Hypothalamus (tissue), 51 donors: ENCODE measurements at places on chromosomes 12 and 14.
A peak's percentile ranks its signal among the peaks of the same experiment; 100 is the strongest.

GRCh38 chr14:99579120-99579836, 24.7 kb downstream of the CCDC85C start:
- DNase-seq: no peak

DNA sequence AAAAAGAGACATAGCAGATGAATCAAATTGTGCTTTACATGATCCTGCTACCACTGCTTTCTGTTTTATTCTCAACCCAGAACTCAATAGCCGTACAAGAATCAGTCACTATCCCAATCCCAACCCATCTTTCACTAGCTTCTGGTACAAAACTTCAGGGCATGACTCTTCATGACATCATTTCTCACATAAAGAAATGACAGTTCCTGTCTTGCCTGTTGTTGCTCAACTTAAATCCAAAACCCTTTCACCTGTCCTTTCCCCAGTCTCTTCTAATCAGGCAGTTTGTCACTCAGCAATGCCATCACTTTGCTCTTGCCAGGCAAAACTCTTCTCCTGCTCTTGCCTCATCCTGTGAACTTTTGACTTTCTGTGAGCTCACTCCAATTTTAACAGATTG, 962.8 kb downstream of the GALC start:
- DNase-seq: no peak

DNA sequence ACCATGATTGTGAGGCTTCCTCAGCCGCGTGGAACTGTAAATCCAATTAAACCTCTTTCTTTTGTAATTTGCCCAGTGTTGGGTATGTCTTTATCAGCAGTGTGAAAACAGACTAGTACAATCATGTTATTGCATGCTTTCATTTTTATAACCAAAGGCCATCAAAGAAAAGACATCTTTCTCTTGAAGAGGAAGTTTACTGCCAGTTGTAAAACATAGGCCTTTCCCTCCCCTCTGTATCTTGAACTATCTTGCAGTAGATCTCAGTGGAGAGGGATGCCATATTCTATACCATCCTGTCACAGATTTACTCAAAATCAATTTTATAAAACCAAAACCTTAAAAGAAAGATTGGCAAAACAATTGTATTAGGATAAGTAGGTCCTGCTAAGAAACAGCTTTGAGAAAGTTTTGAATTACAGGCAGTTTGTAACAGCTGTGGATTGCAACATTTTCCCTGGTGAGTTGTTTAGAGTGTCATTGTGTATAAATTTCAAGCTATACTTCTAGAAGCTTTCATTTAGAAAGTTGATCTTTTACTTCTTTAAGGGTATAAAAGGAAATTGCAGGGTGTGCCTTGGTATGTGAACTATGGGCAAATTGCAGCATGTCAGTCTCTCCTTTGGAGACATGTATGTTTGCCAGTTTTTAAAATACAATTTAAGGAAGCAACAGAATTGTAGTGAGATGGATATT, 128.0 kb downstream of the ATP23 start:
- no peak for DNase-seq

DNA sequence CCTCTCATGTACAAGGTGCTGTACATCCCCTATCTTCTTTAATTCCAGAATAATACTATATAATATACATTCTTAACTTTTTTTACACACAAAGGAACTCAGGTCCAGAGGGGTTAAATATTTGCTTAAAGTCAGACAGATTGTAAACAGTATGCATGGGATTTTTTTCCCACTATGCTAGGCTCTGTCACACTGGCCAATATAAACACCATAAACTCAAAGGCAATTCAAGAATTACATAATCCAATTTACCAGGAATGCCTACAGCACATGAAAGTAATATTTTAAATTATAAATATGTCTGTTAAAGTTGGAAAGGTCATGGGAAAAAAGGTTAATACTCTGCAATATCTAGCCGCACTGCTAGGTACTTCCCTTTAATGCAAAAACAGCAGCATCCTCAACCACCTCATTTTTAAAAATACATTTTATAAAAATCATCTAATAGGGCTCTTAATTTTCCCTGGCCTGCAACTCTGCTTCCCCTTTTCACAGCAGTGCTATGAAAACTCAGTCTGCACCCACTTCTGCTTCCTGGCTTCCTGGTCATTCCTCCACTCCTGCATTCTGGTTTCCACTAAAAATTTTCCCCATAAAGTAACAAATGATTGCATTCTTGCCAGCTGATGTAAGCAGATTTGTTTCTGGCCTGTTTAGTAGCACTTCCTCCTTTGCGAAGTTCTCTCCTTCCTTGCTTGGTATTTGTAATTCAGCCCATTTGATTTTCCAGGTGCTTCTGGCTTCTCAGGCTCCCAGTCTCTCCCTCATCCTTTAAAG, 128.1 kb downstream of the ITPR2 start:
- DNase-seq: no peak

- DNase-seq: no peak
Observed at GRCh38 chr14:99821519-99822508, 28.6 kb downstream of the EML1 start.

DNA sequence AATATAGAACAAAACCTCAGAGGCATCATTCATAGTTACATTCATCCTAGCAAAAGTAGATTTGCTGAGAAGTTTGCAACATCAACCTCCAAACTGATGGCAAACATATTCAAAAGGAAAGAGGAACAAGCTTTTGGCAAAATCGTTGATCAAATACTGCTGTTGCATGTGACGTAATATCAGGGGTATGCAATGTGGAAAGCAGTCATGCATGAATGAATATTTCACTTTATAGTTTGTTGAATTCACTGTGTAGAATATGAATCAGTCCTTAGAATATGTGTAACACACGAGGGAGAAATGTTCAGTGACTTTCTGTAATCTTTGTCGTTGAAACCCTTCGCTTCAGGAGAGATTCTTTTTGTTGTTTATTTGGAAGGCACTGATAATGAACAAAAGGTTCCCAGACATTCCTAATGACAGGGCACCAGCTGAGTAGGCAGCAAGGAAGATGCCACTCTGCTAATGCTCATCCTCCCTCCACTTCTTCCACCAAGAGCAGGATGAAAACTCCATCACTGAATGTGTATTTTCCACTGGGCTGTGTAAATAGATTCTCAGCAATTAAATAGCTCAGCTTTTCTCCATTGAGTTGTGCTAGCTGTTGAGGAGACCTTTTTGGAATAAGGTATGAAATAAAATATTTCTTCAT, 126.1 kb downstream of the PELI2 start:
- DNase-seq: no peak

GRCh38 chr14:97233319-97233985, 436.3 kb downstream of the VRK1 start:
- DNase-seq: no peak

- no peak for DNase-seq
Observed at GRCh38 chr14:30779210-30779609, 95.1 kb upstream of the COCH start.

- no peak for DNase-seq
Observed at GRCh38 chr12:49750027-49750995, 9.0 kb downstream of the TMBIM6 start.

DNA sequence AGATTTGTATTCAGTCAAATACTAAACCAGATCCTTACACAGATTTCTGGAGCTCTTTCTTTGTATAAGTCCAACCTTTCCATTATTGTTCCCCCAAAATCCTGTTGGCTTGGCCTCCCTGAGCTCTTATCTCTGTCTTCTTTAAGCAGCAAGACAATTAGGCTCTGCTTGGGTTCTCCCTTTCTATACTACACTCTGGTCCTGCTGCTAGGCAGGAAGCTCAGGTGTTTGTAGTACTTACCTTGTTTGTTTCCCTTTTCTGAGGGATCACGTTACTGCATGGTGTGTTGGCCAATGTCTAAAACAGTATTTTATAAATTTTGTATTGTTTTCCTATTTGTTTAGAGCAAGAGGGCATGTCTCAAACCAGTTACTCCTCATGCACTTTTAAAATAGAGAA, 192.9 kb downstream of the PRKD1 start:
- no peak for DNase-seq

- DNase-seq: no peak
Observed at GRCh38 chr12:129304529-129304928, 451.3 kb downstream of the GLT1D1 start.

- peak; percentile 42 for DNase-seq
Observed at GRCh38 chr12:109871668-109872314, 8.6 kb downstream of the GLTP start.

DNA sequence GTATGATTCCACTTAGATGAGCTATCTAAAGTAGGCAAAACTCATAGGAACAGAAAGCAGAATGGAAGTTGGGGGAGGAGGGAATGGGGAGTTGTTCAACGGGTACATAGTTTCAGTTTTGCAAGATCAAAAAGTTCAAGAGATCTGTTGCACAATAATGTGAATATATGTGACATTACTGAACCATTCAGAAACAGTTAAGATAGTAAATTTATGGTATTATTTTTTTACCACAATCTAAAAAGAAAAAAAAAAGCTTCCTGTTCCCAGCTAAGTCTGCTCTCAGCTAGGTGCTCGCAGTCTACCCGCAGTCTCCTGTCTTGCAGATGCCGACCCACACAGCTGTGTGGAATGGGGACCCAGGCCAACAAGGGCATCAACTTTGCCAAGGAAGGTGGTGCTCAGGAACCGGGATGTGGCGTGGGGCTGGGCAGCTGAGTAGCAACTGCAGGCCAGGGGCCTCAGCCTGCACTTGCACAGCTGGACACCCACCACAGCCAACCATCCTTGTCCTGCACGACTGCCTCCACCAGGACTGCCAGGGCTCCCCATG, 15.3 kb upstream of the ANO6 start:
- DNase-seq: no peak

GRCh38 chr14:21070083-21070609, at the start of gene ARHGEF40:
TSS of gene ARHGEF40 (plus strand) at chr14:21070304. CDS start at chr14:21070397, 93 bp downstream.
- peak; percentile 49 for DNase-seq

DNA sequence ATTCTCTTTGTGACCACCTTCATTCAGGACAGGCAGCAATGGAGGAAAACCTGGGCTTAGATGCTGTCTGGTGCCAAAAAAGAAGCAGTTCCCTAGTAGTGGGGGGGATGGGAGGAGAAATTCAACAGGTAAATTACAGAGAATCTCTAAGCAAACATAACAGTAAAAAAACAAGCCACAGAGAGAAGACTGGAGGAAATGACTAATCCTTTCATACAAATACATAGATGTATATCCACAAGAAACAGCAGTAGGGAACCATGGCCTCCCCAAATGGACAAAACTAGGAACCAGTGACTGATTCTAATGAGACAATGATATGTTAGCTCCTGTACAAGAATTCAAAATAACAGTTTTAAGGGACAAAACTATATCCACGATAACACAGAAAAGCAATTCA, 513.0 kb downstream of the NAV3 start:
- DNase-seq: no peak

- DNase-seq: no peak
Observed at GRCh38 chr12:52081263-52081733, 1.8 kb downstream of the SMIM41 start.

- DNase-seq: no peak
Observed at GRCh38 chr14:105844810-105845724, 318.7 kb downstream of the TMEM121 start.

DNA sequence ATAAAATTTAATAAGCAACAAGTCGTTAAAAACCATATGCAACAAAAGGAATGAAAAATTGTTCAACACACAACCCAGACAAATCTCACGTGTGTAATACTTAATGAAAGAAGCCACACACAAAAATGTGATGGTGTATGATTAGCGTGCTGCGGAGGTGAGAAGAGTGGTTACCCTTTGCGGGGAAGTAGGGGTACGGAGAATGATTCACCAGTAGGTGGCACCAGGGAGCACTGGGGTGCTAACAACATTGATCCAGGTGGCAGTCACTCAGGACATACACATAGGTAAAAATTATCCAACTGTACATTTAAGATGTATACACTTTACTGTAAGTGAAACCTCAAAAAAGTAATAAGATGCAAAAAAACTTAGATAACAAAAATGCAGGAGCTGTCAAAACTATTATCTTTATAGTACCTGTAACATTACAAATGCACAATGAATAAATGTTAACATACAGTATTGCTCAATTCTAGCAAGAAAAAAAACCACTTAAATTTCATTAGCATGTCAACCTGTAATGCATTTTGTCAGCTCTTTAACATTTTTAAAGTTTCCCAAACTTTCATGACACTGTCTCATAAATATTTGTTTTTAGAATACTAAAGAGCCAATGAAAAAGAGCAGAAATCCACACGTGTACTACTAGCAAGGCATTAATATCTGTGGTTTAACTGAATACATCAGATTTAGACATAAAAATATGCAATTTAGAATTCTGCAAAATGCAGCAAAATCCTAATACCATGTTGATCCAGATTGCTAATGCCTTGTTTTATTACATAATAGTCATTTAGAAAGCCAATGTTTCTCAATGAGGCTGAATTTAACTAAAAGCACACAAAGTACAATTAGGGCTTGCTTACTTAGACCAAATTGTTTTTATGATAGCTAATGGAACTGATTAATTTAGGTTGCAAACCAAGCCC, 46.7 kb downstream of the TMCC3 start:
- DNase-seq: no peak

GRCh38 chr14:69132513-69133181, 20.3 kb downstream of the DCAF5 start:
- no peak for DNase-seq

GRCh38 chr12:42981379-42981778, 391.8 kb upstream of the PRICKLE1 start:
- DNase-seq: no peak

- no peak for DNase-seq
Observed at GRCh38 chr14:74618078-74618952, 6.3 kb upstream of the LTBP2 start.

DNA sequence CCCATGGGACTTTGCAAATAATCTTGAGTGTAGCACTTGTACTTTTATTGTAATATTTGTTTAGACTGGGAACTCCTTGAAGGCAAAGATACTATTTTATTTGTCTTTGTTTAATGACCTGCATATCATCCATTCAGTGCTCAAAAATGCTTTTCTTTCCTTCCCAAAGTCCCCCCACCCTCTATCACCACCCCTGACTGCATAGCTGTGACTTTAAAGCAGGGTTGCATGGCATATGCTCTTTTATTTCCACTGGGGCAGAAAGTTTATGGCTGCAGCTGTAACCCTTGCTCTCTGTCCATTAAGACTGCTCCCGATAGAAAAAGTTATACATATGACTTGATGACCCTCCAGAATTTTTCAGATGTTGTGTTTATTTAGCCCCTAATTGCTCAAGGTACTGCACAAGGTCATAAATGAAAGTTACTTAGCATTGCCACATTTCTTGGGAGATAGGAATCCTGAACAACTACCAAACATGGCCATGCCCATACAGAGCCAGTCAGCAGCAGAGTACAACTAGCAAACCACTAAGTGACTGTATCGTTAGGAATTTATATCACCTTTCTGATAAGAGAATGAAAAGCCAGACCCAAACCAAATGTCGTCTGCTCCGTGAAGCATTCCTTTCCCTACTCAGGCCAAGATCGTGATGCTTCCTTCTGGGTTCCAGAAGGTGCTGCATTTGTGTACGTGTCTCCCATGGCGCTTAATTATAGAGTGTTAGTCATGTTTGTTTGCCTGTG, 114.3 kb downstream of the DIP2B start:
- no peak for DNase-seq
